ENCODE measurements at places on chromosomes 1 and 21. TPM values are rescaled to one million over a fixed set of nuclear protein-coding genes. Genes with fewer than 3 reads are reported as not detected.

The OR6K3 gene
- not detected for total RNA-seq

The CYP2J2 gene
- total RNA-seq = 76.4 TPM

The GJA8 gene
- not detected for total RNA-seq

- no peak for DNase-seq
These were observed 2.0 kb downstream of the HUNK start for GRCh38 chr21:31874812-31875212.

- no peak for DNase-seq
These were observed 5.9 kb upstream of the TTC22 start for GRCh38 chr1:54806931-54807611.

DNA sequence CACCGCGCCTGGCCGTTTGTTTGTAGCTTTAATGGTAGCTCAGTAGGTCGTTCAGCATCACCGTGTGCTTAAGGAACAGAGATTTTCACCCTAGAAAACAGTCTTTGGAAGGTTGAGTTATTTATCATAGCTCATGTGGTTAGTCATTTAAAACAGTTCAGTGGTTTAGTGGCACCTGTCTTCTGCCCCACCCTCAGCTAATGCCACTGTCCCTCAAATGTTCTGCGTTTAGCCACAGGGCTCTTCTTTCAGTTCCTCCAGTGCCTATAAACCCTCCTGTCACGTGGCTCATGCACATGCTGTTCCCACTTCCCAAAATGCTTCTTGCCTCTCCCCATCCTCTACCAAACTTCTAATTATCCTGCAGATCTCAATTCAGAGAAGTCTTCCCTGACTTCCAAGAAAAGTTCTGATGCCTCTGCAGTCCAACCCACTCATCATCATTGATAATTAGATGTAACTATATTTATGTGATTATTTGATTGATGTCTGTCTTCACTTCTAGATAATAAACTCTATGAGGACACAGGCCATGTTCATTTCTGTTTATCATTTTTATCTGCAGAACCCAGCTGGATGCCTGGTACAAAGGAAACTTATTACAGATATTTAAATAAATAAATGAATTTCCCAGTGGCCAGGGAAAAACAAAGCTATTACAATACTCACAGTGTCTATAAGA, 14.4 kb upstream of the DIPK1A start:
- no peak for DNase-seq

GRCh38 chr1:228172591-228173527, 7.3 kb downstream of the IBA57 start:
- no peak for DNase-seq
